Stimulated activated CD8-positive, alpha-beta memory T cell treated with anti-CD3 and anti-CD28 coated beads, Interleukin-15, amount 100 ng/mL, for 24 hours (primary cell): ENCODE measurements at places on chromosomes 5 and 9.

- DNase-seq = peak; percentile 19
Observed at GRCh38 chr5:76641514-76642120, 18.4 kb upstream of the F2RL2 start.

DNA sequence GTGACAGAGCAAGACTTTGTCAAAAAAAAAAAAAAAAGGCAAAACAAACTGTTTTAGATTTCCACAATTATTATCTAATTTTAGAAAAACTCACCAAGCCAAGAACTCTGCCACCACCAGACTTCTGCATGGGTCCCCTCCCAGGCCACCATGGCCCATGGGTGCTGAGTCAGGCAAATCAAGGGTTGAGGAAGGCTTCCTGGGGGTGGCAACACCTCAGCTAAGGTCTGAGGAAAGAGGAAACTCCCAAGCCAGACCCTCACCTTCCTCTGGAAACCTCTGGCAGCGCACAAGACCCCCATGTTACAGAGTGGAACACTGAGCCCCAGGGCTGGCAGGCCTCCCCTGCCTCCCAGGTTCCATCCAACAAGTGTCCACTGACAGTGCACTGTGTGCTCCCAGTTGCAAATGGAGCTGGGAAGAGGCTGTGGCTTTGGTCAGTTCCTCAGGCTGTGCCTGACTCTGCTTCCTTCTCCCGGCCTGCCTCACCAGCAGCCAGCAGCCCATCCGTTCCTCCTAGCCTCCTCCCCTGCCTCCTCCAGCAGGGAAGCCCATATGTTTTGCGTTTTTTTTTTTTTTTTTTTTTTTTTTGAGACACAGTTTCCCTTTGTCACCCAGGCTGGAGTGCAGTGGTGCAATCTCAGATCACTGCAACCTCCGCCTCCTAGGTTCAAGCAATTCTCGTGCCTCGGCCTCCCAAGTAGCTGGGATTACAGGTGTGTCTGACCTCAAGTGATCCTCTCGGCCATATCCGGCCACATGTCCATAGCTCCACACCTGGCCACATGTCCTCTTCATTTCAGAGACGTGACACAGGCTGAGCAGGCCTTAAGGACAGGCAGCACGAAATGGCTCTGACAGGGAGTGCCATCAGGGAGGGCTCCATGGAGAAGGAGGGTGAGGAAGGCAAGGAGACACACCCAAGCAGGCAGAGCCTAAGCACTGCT is 3.5 kb upstream of the SUSD3 start:
- no peak for DNase-seq

GRCh38 chr9:94014066-94014654 is 59.0 kb upstream of the BARX1 start:
- no peak for DNase-seq

DNA sequence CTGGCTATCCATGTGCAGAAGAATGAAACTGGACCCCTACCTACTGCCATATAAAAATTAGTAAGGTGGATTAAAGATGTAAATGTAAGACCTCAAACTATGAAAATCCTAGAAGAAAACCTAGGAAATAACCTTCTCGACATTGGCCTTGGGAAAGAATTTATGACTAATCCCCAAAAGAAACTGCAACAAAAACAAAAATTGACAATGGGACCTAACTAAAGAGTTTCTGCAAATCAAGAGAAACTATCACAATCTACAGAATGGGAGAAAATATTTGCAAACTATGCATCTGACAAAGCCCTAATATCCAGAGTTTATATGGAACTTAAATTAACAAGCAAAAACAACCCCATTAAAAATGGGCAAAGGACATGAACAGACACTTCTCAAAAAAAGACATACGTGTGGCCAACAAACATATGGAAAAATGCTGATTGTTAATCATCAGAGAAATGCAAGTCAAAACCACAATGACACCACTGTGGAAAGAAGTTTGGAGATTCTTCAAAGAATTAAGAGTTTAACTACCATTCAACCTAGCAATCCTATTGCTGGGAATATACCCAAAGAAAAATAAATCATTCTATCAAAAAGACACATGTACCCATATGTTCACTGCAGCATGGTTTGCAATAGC is 98.5 kb downstream of the NR3C1 start:
- no peak for DNase-seq

DNA sequence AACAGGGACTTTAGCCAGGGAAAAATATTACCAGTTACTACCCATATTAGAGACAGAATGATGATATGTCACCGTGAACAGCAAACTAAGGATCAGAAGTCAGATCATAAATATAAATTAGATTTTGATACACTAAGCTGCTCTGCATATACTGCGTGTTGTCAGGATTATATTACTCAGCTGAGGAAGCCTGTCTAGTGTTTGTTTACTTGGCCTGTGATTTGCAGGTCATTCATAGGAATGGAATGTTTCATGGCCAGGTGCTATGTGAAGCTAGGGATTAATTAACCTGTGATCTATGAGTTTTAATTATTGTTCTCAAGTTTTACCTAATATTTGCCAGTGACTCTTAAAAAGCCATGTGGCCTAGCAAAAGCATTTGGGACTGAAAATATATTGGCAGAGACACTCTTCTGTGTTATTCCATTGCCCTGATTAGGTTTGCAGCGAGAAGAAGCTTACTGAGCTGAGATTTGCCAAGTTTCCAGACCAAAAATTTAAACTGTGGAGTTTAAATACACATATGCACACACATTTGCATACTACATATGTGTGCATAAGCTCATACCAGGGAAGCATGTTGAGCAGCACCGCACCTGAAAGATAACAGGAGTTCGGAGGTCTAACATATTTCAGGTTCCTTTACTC is 496.3 kb upstream of the GRIA1 start:
- DNase-seq = no peak

GRCh38 chr5:77774981-77775789 is 954 bp downstream of the TBCA start:
- no peak for DNase-seq

GRCh38 chr5:10576790-10577189 is 12.9 kb downstream of the ANKRD33B start:
- DNase-seq = no peak

DNA sequence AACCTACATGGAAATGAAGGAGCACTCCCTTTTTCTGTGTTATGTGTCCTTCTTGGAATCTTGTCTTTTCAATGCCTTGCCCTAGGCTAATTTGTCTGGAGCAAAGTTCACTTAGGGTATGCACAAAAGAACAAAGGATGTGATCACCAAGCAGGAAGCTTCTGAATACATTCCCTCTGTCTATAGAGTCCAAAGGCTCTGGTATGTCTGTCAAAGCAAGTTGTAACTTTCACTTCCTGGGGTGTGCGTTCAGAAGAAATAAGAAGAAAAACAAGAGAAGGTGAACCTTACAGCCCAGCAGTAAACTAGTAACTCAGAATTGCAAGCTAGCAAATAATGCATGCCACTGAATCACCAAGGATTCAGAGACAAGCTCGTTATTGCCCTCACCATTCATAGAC is 31.7 kb upstream of the CDH6 start:
- no peak for DNase-seq

GRCh38 chr9:133029994-133030316 is 842 bp upstream of the GTF3C5 start:
- no peak for DNase-seq

GRCh38 chr5:119333421-119333851 is 22.4 kb upstream of the TNFAIP8 start:
- no peak for DNase-seq

- DNase-seq = no peak
Observed at GRCh38 chr5:143679777-143680176, 132.2 kb upstream of the HMHB1 start.

- DNase-seq = no peak
Observed at GRCh38 chr9:137273611-137274320, 3.8 kb upstream of the TOR4A start.

GRCh38 chr5:148425808-148426207 is 42.0 kb downstream of the FBXO38 start:
- DNase-seq = no peak

- no peak for DNase-seq
Observed at GRCh38 chr5:107937651-107938355, 267.1 kb upstream of the EFNA5 start.

GRCh38 chr5:163460562-163461171 is at the start of gene HMMR:
TSS of gene HMMR (plus strand) at chr5:163460632. CDS start at chr5:163460693, 61 bp downstream.
- no peak for DNase-seq

DNA sequence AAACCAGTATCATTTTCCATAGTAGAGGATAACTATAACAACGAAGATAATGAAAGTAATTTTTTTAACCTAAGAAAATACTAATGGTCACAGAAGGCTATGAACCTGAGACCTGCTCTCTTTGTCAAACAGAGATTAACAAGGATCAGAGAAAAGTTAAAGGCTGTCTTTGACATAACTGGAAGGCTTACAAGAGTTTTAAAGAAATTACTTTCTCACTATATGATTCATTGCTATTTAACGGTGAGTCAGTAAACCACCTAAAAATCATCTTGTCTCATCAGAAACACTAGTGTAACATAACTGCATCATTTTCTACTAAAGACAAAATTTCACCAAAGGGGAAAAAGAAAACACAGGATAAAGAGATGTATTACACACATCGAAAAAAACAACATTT is 19.3 kb downstream of the MLANA start:
- DNase-seq = no peak

- no peak for DNase-seq
Observed at GRCh38 chr5:59786334-59786805, 107.2 kb downstream of the PDE4D start.

- DNase-seq = no peak
Observed at GRCh38 chr5:66862020-66862419, 265.8 kb downstream of the MAST4 start.

GRCh38 chr9:7130266-7130820 is 372.6 kb downstream of the KDM4C start:
- DNase-seq = no peak

- no peak for DNase-seq
Observed at GRCh38 chr5:180717989-180718388, 21.9 kb downstream of the OR2Y1 start.

DNA sequence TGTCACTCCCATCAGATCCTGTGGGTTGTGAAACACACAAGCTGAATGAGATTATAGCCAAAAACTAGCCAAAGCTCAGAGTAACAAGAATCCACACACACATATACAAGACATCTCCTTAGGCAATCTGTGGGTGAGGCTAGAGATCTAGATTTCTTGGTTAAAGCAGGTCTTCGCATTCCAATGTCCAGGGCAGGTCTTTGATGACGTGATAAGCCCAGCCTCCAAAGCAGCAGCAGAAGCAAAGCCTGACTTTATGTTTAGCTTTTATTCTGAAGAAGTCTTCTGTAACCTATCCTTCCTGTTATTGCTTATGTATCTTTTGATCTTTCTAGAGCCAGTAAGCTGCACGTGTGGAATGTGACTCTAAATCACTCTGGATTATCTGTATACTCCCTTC is 199.1 kb upstream of the SLC30A5 start:
- no peak for DNase-seq

GRCh38 chr9:64128572-64128971 is 1156.4 kb downstream of the FOXD4L5 start:
- no peak for DNase-seq

GRCh38 chr5:104082754-104083153 is 520.2 kb upstream of the NUDT12 start:
- no peak for DNase-seq

DNA sequence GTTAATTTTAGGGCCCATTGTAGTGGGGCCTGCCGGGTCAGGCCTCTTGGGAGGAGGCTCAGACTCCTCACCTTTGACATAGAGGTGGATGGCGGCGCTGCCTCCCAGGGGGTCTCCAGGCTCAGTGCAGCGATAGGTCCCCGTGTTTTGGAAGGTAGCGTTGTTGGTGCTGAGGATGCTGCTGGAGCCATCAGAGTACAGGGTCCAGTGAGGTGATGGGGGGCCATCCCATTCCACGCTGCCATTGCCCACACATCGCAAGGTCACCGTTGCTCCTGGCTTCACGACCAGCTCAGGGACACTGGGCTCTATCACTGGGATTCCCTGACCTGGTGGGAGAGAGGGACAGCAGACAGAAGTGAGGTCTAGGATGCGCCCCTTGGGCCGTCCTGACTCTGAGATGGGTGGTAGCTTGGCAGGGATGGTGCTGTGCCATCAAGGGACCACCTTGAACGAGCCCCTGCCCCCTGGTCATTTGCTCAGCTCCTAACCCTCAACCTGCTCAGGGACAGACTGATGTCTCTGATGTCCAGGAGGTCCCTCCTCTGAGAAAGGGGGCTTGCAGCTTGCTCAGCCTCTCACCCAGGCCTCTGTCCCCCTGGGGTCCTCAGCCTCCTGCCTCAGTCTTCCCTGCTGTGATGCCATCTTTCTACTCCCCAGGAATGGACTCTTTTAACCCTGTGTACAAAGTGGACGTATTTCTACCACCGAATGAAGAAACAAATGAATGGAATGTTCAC is 5.5 kb downstream of the CSF1R start:
- no peak for DNase-seq

- DNase-seq = no peak
Observed at GRCh38 chr5:102664616-102665335, 90.3 kb upstream of the PAM start.

GRCh38 chr9:131062969-131063368 is 33.4 kb upstream of the AIF1L start:
- no peak for DNase-seq

DNA sequence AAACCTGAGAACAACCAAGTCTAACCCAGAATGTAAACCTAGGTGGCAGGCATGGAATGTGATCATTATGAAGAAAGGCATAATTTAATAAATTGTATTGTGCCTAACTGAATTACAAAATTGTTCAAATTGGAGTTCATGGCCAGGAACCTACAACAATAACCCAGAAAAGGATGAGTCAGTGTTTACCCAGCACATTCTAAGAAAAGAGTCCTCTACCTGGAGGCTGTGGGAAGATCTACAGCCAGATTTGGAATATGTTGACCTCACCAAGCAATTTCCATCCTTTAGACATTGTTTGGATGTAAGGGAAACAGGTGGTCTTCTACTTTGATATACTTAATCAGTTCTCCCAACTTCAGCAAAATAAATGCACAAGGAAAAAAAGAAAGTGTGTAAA is 152.2 kb downstream of the TMEM161B start:
- no peak for DNase-seq

- no peak for DNase-seq
Observed at GRCh38 chr5:142106061-142106460, 2.5 kb upstream of the NDFIP1 start.

GRCh38 chr5:138077064-138077696 is 6.7 kb upstream of the WNT8A start:
- DNase-seq = no peak

- DNase-seq = no peak
Observed at GRCh38 chr9:98978231-98978681, 34.5 kb downstream of the COL15A1 start.

- no peak for DNase-seq
Observed at GRCh38 chr5:170642066-170642735, 138.4 kb downstream of the KCNIP1 start.

- no peak for DNase-seq
Observed at GRCh38 chr5:143412661-143413342, 9.3 kb upstream of the NR3C1 start.

GRCh38 chr5:94693845-94694370 is 75.4 kb downstream of the SLF1 start:
- DNase-seq = no peak

DNA sequence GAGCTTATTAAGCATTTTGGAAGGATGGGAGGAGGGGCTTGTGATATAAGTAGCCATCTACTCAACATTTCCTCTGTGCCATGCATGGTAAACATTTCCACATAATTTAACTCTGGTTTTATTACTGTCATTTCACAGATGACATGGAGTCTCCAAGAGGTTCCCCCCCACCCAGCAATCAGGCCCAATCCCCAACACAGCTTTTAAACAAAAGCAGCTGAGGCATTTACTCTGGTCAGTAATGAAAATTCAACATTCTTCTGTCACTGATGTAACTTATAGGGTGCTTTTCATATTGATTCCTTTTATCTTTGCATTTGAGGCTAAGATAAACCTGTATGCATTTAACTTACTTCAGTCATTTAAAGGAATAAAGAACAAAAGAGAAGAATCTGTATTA is 128.1 kb downstream of the COL23A1 start:
- DNase-seq = no peak
